ENCODE measurements at places on chromosomes 4 and X.

GRCh38 chr4:53646795-53647194, 55.5 kb upstream of the LNX1 start:
- DNase-seq = no peak

DNA sequence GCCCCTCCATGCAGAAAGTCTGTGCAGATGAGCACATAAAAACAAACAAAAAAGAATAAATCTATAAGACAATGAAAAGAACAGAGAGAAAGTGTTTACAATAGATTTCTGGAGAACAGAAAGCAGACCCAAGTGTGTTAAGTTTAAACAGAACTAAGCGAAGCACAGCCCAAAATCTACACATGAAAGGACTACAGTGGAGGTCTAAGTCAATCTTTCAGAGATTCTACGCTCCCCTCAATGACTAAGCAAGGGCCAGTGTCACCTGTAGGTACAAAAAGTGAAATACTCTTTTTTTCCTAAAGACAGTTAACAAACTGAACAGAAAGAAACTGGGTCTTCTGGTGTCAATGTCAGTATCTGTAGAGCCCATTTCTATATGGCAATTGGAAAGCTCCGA, 18.2 kb downstream of the CLOCK start:
- DNase-seq = no peak

DNA sequence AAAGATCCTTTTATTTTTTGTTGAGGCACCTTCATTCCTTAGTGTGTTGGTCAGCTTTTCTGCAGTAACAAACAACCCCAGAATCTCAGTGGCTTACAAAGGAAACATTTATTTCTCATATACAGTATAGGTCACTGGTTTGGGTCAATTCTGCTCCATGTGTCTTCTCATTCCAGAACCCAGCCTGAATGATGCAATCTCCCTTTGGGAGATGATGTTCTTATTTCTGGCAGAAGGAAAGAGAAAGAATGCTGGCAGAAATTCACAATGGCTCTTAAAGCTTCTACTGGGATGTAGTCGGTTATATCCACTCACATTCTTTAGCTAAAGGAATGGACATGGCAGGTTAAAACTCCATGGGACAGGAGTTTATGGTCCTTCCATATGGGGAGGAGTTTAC, 42.3 kb downstream of the IDS start:
- DNase-seq = no peak

DNA sequence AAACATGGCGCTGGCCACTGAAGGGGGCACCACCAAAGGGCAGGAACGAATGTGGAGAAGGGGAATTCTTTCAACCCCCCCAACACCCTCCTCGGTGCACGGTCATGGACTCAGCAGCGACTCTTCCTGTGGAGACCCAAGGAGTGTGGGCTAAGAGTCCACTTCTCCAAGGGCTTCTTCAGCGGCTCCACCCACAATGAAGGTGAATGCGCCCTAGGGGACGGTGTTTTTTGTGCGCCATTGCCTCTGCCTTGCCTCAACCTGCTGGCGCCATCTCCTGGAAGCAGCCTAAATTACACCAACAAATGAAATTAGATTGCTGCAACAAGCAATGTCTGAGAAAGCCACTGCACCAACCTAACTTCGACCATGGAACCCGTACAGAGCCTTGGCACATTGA, 169.2 kb upstream of the MAGEB18 start:
- no peak for DNase-seq

- DNase-seq = no peak
Observed at GRCh38 chr4:38166768-38167167, 206.6 kb downstream of the PTTG2 start.

DNA sequence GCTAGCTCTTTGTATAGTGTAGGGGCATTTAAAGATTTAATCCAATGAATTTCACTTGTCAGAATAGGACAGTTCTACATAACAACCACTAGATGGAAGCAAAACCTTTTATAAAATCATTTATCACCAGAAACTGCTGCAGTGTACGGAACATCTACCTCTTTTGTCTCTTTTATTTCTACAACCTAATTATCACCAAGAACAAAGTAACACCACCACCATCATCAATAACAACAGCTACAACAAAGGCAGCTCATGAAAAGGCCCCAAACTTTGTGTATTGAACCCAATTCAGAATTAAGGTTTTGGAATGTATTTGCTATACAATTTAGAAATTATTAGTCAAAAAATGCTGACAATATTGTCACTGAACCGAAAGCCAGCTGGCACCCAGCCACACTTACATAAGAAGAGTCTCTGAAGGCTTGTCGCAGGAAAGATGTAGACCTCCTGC, 260.9 kb upstream of the RPS6KA3 start:
- DNase-seq = no peak

GRCh38 chrX:23811108-23811651, 28.2 kb downstream of the SAT1 start:
- no peak for DNase-seq

DNA sequence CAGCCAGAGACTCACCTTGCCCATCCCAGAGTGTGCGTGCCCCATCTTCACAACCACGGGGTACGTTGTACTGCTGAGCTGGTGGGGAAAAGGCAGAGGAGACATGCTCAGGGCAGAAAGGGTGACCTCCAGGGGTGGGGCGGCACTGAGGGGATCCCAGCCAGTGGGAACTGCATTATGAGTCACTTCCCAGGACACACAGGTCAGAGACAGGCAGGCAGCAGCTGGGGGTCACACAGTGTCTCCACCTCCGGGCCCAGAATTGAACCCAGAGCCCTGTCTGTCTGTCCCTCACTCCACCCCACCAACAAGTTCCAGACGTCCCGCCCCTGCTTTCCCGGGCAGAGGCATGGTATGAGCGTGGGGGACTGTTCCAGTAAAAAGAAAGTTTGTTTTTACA, 4.8 kb upstream of the TIMP1 start:
- no peak for DNase-seq

DNA sequence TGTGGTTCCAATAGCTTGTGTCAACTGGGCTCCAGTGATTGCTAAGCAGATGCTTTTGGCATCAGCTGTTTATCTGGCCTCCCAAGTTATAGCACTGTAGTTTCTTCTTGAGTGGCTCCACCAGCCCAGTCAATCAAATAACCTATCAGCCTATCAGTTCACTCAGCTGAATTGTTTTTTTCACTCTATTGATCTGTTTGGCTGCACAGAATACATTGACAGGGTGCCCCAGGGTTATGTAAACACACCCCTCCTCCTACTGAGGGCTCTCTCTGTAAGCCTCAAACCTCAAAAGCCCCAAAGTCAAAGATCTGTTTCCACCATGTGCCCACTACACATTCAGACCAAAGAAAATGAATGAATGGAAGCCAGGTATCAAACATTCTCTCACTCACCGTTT, 214.0 kb downstream of the HS6ST2 start:
- DNase-seq = no peak

DNA sequence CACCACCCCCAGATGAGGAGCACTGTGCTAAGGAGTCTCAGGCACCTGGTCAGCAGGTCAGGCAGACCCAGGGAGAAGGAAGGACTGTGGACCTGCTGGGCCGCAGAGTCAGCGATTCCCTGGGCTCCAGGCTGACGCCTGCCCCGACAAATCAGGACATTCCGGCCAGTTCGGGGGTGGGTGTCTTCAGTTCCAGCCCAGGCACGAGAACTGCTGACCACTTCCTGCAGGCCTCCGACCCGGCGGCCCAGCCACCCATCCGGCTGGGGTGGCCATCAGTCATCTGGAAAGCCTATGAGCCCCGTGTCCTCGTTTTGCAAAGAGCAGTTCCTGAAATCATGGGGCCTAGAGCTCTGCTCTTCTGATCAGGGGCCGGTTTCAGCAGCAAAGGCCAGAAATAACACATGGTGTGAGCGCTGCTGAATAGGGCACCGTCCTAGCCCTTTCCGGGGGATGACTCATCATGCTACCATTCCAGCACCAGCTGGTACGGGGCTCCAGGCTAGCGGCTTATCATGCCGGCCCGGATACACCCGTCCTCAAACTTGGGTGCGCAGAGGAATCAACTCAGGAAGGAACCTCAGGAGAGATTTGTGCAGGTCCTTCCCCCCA, 7.8 kb upstream of the SH3TC1 start:
- no peak for DNase-seq

- no peak for DNase-seq
Observed at GRCh38 chr4:28388471-28388870, 1527.8 kb downstream of the STIM2 start.

DNA sequence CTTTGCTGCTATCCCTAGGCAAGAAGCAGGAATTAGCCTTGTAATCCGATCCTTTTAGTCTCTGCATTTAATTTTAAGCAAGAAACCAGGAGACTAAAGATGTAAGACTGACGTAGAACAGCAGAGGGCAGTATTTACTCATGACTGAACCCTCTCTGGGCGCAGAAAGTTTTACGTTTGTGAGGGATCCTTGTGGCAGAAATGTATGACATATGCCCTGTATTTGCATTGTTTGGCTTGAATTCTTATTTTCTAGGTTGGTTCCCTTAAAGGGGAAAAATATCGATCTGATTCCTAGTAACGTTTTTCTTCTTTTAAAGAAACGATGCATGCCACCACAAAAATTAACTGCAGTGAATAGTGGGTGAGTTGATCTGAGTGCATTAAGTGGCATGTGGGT, 1.3 kb upstream of the FAT4 start:
- DNase-seq = no peak

- DNase-seq = no peak
Observed at GRCh38 chr4:152831416-152831815, 51.7 kb downstream of the ARFIP1 start.

DNA sequence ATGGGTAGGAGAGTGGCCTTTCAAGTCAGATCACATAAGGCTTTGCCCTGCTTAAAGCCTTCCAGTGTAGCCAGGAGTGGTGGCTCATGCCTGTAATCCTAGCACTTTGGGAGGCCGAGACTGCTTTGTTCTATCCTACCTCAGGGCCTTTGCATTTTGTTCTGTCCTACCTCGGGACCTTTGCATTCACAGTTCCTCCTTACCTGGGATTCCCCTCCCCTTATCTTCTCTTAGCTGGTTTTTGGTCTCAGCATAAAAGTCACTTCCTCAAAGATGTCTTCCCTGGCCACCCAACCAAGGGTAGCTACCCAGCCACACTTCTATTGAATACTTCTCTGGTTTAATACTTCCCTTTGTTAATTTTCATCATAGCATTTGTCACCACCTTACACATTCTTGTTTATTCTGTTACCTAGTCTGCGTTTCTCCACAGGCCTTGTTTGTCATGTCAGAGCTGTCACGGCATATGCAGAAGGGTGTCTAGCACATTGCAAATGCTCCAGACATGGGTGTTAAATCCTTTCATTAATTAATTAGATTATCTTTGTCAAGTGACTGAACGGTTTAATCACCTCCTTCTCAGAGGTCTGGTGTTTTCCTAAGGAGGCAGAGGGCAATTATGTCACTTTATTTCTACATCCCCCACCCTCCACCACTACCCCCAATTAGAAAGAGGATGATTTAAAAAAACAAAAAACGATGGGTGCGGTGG, 11.3 kb upstream of the SETD7 start:
- DNase-seq = no peak

GRCh38 chr4:154084864-154085263, 296.0 kb upstream of the SFRP2 start:
- DNase-seq = no peak

DNA sequence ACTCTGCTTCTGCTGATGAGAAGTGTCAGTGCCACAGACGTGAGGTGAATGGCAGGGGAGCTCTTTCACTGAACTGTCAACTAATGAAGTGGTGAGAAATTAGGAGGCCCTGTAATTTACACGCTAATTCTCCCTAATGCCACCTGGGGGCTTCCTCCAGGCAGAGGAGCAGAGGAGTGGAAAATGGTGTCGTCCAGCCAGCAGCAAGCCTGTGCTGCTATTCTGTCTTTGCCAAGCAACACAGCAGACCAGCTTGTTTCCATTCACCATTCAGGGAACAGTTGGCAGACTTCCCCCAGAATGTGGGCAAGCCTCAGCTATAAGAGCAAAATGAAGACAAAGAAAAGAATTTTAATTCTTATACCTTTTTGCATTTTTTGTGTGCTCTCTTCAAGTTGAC, 245.2 kb upstream of the TET2 start:
- DNase-seq = no peak

- no peak for DNase-seq
Observed at GRCh38 chr4:128305942-128306341, 18.3 kb upstream of the PGRMC2 start.

DNA sequence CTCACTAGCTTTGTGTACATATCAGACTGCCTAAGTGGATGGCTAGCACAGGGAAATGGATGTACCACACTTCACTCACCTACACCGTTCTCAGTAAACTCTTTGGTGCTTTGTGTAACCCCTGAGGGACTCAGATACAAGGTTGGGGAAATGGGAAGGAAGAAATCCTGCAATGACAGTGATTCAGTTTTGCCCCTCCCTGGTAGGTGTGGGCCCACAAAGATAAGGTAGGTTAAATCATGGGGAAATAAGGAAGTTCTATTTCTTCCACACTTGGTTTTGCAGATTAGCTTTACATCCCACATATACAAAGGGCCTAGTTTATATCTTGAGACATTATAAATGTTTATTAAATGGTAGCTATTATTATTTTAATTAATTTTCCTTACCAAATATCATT, 197.6 kb upstream of the SPANXN4 start:
- DNase-seq = no peak

DNA sequence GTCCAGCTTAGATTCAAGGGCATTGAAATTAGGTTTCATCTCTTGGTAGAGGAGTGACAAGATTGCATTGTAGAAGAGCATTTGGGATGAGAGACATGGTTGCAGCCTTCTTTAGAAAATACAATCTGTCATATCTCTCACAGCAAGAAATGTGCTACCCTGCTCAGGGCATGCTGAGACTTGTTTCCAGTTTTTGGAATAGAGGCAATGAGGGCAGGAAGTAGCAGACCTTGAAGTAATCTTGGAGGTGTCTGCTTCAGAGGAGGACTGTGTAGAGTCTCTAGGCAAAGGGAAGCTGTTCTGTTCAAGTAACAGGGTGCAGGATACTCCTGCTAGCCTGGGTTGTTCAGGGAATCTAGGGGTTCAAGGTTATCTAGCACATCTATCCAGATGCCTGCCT, 116.1 kb upstream of the ZNF827 start:
- DNase-seq = no peak

- DNase-seq = no peak
Observed at GRCh38 chrX:141278306-141278705, 36.0 kb upstream of the SPANXC start.

GRCh38 chr4:54505362-54505761, 152.4 kb upstream of the KIT start:
- DNase-seq = no peak

DNA sequence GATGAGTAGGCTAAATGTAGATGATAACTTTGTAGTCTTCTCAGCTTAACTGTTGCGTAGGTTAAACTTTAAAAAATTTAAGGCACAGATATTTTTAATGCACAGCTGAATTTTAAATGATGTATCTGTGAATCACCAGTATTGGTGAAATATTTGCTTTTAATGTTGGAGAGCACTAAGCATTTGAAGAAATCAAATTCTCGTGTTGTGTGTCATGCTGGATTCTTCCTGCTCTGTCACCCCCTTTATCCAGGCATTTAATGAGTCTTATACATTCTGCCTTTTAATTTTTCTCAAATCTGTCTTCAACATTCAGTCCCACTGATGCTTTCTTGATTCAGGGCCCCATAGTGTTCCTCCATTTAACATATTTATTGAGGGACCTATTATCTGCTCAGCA, 76.7 kb downstream of the SLC4A4 start:
- no peak for DNase-seq

GRCh38 chrX:123408821-123409737, 225.0 kb downstream of the GRIA3 start:
- no peak for DNase-seq

- no peak for DNase-seq
Observed at GRCh38 chrX:24838629-24839028, 144.9 kb downstream of the POLA1 start.

GRCh38 chr4:168502861-168503260, 6.0 kb downstream of the PALLD start:
- DNase-seq = no peak

- no peak for DNase-seq
Observed at GRCh38 chr4:87799301-87800113, at the start of gene IBSP. IBSP (plus strand) TSS chr4:87799554; CDS start chr4:87802362, 2,808 bp downstream.

Measured in stimulated activated CD8-positive, alpha-beta memory T cell treated with anti-CD3 and anti-CD28 coated beads, Interleukin-12 subunit alpha, Interleukin-12 subunit beta, amount 100 ng/mL, for 1 hour (primary cell).